Activated CD4-positive, alpha-beta T cell treated with anti-CD3 and anti-CD28 coated beads, Interleukin-2, Interleukin-4, amounts not matched to agents 100 ng/mL and 50 ng/mL, durations not matched to agents 16 hours and 8 hours (primary cell): ENCODE measurements at places on chromosomes 4 and X.

- peak; percentile 72 for DNase-seq
Measured at GRCh38 chrX:39772057-39772832, 325.5 kb downstream of the BCOR start.

- DNase-seq: no peak
Measured at GRCh38 chr4:23279377-23279986, 586.7 kb downstream of the GBA3 start.

- DNase-seq: no peak
Measured at GRCh38 chr4:150152766-150153165, 74.5 kb downstream of the DCLK2 start.

GRCh38 chrX:136146614-136147314 is 569 bp upstream of the FHL1 start:
- no peak for DNase-seq

GRCh38 chr4:14143892-14144291 is 516.4 kb upstream of the BOD1L1 start:
- DNase-seq: no peak
